SJSA1 (cell line): ENCODE measurements at places on chromosomes 2 and 18. TPM values are rescaled to one million over a fixed set of nuclear protein-coding genes. Genes with fewer than 3 reads are reported as not detected.

- no peak for DNase-seq
Measured at GRCh38 chr2:202632682-202633290, 2.0 kb upstream of the FAM117B start.

Gene NYAP2
- total RNA-seq: not detected in 2 replicates

Gene ARHGAP28
- 0.41 and 1.9 TPM in 2 replicates for total RNA-seq

Gene PLCD4
- total RNA-seq: not detected in 2 replicates

- DNase-seq: no peak
Measured at GRCh38 chr18:49006641-49007454, 56.1 kb upstream of the SMAD7 start.

- DNase-seq: peak; percentile 89
Measured at GRCh38 chr2:236768393-236769140, 198.9 kb downstream of the ACKR3 start.

- no peak for DNase-seq
Measured at GRCh38 chr2:112830682-112831512, 5.7 kb downstream of the IL1B start.

Gene C18orf32
- 49.3 and 58.4 TPM in 2 replicates for total RNA-seq

DNA sequence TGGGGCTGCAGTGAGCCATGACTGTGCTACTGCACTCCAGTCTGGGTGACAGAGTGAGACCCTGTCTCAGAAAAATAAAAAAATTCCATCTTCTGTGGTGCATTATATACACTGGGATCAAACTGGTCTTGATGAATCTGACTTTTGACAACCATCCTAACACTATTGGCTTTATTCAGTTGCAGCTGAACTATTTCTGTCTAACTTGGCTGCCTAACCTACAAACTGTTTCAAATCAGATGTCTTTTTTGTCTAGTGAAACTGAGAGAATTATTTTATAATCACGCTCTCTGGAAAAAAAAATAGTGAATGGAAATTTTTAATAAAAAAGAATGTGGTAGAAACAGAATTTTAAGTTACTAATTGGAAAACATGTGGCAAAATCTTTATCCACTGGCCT lies 15.0 kb downstream of the CTLA4 start:
- no peak for DNase-seq

GRCh38 chr18:24397131-24397693 lies 412 bp downstream of the OSBPL1A start:
- DNase-seq: no peak

DNA sequence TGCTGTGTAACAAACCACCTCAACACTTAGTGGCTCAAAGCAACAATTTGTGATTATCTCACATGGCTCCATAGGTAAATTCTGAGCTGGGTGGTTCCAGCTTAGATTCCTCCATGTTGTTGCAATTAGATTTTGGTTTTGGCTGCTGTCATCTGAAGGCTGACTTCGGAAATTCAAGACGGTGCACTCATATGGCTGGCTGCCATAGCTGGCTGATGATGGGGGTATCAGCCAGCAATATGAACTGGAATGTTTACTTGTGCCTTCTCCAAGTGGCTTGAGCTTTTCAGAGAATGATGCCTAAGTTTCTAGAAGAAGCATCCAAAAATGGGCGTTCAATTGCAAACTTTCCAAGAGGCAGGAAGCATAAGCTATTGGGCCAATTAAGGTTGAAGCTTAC lies 213.1 kb downstream of the GCA start:
- no peak for DNase-seq

DNA sequence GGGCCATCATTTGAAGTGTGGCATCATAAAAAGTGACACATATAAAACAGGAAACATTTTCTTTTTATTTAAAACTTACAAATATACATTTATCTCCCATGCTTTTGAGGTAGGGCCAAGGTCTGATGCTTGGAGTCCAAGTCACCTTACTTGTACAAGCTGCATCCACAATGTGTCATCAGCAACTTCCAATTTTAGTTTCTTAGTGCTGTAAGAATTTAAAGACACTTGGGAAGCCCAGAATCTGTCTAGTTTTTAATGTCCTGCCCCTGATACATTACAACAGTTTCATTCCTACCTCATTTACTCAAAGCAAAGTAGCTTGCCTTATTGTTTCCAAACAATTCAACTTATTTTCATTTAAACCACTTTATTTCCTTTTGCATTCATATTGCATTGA lies 297.7 kb downstream of the MTX2 start:
- no peak for DNase-seq

Gene CCDC148
- total RNA-seq: 3.2 and 3.5 TPM in 2 replicates

DNA sequence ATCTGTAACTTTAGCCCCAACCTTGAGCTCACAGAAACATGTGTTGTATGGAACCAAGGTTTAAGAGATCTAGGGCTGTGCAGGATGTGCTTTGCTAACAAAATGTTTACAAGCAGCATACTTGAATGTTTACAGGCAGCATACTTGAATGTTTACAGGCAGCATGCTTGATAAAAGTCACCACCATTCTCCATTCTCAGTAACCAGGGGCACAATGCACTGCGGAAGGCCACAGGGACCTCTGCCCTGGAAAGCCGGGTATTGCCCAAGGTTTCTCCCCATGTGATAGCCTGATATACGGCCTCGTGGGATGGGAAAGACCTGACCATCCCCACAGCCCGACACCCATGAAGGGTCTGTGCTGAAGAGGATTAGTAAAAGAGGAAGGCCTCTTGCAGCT lies 52.4 kb downstream of the LONRF2 start:
- DNase-seq: no peak

Gene CRYGC
- not detected in 2 replicates for total RNA-seq

GRCh38 chr2:73851274-73851673 lies 22.5 kb downstream of the STAMBP start:
- DNase-seq: no peak

- DNase-seq: peak; percentile 39
Measured at GRCh38 chr18:58856881-58857280, 7.8 kb upstream of the ZNF532 start.

GRCh38 chr2:63047321-63048279 lies 3.0 kb upstream of the OTX1 start:
- no peak for DNase-seq

GRCh38 chr2:145593991-145594614 lies 1074.2 kb upstream of the ZEB2 start:
- peak; percentile 79 for DNase-seq

DNA sequence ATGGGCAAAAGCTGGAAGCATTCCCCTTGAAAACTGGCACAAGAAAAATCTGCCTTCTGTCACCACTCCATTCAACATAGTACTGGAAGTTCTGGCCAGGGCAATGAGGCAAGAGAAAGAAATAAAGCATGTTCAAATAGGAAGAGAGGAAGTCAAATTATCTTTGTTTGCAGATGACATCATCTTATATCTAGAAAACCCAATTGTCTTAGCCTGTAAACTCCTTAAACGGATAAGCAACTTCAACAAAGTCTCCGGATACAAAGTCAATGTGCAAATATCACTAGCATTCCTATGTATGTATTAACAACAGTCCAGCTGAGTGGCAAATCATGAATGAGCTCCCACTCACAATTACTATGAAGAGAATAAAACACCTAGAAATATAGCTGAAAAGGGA lies 1579.3 kb downstream of the SUCLG1 start:
- no peak for DNase-seq

Gene TMBIM1
- total RNA-seq: 76.0 and 86.5 TPM in 2 replicates

DNA sequence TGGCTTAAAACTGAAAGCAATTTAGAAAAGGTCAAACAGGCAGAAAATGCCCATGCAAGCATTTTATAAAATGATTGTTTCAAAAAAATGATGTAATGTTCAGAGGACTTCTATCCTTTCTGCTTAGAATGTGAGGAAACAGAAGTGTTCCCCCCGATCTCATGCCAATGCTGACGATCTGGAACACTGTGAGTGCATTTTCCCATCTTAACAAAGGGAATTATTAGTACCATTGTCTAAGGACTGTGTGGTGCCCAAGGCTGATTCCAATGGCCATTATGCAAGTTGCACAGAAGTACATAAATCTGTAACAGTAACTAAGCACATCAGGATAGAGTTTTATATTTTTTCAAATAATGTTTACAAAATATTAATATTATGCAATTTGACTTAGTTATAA lies 185.3 kb downstream of the MYT1L start:
- DNase-seq: no peak

Gene NLRC4
- total RNA-seq: not detected in 2 replicates

Gene ALKAL2
- total RNA-seq: not detected in 2 replicates

Gene PLGLB1
- total RNA-seq: 0.56 TPM in 1 of 2 replicates, not detected in the other

Gene GALR1
- not detected in 2 replicates for total RNA-seq

DNA sequence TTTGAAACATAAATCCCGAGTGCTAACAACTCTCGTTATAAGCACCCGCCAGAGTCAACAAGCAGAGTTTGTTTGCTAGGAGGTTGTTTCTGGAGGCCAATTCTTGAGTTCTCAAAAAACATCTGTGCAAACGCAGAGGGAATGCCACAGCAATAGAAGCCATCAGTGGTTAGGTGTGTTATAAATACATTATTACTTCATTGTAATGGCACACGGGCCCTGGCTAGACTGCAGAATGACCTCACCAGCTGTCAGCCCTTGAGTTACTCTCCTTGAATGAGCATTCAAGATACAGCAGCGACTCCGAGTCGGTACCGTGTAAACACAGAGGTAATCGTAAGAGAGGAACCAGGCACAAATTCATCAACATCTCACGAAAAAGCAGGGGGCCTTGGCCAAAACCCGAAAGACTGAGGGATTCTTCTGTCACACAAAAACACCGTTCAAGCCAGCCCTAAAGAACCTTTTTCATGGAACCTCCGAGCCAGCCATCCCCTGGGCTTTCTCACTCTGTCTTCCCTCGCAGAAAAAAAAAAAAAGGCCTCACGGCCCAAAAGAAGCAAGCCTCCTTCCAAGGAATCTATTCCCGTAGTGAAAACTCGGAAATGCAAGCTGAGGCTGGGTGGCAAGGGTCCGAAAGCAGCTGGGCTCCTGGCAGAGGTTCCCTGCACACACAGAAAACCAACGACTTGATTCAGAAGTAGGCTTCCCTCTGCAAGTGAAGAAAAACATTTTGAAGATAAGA lies 133.7 kb upstream of the MEIS1 start:
- DNase-seq: no peak

GRCh38 chr2:197871780-197872456 lies 67.5 kb downstream of the PLCL1 start:
- DNase-seq: no peak

Gene TMEM247
- not detected in 2 replicates for total RNA-seq
